Activated CD8-positive, alpha-beta T cell treated with anti-CD3 and anti-CD28 coated beads, Interleukin-2, amount 10 ng/mL, durations not matched to agents 7 days and 5 days (primary cell): ENCODE measurements at places on chromosomes 5 and 9.

DNA sequence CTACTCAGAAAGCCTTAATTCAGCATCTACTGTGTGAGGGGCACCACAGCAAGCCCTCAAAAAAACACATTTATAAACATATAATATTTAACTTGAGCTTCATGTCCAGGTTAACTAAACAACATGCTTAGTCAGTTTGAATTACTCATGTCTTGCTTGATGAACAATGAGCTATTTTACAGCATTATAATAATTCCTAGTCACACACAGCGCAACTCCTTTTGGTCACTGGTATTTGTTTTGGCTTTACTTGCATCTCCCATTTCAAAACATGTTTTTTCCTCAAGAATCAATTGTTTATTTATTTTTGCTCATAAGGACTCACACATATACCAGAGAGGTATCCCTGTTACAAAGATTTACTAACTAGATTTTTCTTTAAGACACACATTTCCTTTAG lies 616.7 kb upstream of the DAB2 start:
- no peak overlapping the region for H3K4me3 ChIP-seq
- no peaks in the 10 kb centered on the region for H3K4me1 ChIP-seq
- no peaks in the 10 kb centered on the region for H3K36me3 ChIP-seq

GRCh38 chr5:55575815-55576583 lies 41.2 kb upstream of the PLPP1 start:
- H3K27me3 ChIP-seq = no peaks in the 10 kb centered on the region
- H3K4me3 ChIP-seq = no peak overlapping the region
- H3K4me1 ChIP-seq = peaks cover 48% of the 10 kb centered on the region
- no peak overlapping the region for H3K27ac ChIP-seq
- H3K36me3 ChIP-seq = peaks cover 2% of the 10 kb centered on the region
- DNase-seq = no peak

DNA sequence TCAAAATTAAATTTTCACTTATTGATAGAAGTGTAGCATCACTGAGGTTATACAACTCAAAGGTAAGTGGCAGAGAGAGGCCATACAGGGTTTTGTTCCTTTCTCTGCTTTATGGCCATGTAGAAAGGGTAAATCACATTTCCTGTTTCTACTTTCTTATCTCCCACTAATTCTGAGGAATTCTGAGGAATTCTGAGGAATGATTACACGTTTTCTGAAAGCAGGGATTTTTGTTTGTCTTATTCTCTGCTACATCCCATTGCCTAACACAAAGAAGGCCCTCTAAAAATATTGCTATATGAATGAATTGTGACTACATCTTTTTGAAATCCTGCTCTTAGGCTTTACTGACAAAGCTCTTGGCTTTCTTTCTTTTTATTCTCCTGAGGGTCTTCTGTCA lies 516.9 kb upstream of the ZNF608 start:
- no peak overlapping the region for H3K4me3 ChIP-seq
- no peaks in the 10 kb centered on the region for H3K27me3 ChIP-seq

GRCh38 chr5:56656846-56657726 lies 158.3 kb upstream of the MAP3K1 start:
- no peak for DNase-seq
- no peak overlapping the region for H3K27ac ChIP-seq
- no peaks in the 10 kb centered on the region for H3K36me3 ChIP-seq
- peaks cover 12% of the 10 kb centered on the region for H3K27me3 ChIP-seq
- no peak overlapping the region for H3K4me3 ChIP-seq

DNA sequence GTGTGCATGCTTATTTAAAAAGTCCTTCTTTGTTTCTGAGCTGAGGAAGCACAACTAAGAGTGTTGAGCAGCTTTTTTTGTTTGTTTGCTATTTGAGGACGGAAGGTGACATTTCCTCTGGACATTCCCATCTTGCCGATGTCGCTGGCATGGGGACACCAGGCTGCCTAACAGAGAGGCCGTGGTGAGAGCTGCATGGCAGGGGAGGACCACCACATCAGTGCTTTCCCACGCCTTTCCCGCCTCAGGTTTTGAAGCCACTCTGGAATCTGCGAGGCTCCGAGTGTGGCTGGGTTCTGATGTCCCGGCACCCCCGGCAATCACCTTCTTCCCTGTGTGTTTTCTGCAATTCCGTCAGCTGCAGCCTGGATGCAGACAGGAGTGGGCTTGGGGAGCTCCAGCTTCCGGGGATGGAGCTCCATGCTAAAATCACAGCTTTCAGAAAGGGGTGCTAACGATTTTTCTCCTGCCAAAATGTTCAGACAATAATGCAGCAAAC lies 259.8 kb upstream of the IRX4 start:
- H3K27ac ChIP-seq = no peak overlapping the region
- no peaks in the 10 kb centered on the region for H3K27me3 ChIP-seq
- no peaks in the 10 kb centered on the region for H3K36me3 ChIP-seq
- DNase-seq = no peak
- H3K4me3 ChIP-seq = no peak overlapping the region
